ENCODE measurements at places on chromosomes 12 and 14.

DNA sequence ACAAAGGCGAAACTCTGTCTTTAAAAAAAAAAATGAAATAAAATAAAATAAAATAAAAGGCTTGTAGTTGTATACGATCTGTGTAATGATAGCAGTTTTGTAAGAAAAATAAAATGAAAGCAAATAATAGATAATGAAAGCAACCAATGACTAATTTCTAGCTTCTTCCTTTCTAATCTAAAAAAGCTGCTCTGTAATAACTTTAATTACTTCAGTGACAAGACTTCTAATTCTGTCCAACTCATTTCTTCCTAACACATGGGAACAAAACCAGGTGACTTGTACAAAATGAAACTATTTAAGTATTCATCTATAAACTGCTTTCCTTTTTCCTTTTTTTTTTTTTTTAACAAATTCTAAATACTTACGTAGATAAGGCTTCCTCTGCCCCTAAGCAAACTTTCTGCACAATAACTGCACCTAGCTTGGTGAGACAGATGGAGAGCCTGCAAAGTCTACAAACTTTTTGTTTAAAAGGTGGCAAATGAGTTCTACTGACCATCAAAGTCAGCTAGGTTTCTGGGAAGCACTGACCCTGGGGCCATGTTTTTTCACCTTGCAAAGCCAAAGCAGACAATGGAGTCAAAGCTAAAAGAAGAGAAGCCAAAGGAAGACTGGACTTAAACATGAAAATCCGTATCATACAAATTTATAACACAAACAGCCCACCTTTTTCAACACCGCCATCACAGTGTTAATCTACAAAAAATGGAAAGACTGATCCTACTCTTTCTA is 28.2 kb downstream of the DENND5B start:
- no peak for DNase-seq

DNA sequence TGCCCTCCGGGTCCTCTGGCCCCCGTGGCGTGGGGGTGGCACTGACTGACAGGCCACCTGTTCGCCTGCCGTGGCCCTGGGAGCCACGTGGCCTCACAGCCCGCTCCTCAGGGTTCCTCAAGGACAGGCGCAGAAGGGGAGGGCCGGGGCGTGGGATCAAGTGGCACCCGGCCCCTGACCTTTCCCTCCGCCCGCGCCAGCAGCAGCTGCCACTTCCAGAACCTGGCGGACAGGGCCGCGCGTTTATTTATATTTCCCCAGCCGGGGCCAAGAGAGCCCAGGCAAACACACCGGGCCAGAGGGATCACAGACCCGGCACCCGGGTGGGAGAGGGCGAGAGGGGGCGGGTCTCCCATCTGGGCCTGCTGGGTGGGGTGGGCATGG is 92.6 kb downstream of the RFLNA start:
- no peak for DNase-seq

DNA sequence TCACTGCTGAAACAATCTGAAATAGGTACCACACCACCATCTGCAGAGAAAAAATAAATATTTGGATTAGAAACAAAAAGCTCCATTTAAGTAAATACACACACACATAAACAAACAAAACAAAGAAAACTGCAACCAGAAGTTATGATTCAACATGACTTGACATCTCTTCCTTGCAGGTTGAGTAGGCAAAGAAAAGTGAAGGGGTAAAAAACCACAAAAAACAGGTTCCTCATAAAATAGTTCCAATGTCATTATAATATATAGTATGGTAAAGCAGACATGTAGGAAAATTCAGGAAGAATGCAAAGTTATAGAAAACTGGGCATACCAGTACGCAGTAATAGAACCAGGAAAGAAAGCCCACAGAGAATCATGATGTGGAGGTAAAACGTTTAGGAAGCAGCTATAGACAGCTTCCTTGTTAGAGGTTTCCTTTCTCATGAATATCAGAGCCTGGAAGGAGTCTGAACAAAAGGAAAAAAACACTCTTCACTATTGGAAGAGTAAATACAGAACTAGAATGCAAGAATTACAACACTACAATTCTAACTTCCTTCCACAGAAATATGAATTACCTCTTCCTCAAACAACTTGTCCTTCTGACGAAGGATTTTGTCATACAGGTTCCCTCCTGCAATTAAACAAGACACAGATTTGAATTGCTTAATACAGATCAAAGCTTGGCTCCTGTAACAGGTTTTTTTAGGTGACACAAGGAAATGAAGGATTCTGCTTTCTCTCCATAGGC is 6.1 kb downstream of the NEK9 start:
- no peak for DNase-seq

- no peak for DNase-seq
These were observed 55.4 kb downstream of the ASCL1 start for GRCh38 chr12:103012884-103013283.

- peak; percentile 19 for DNase-seq
These were observed 157.4 kb downstream of the PTCSC3 start for GRCh38 chr14:36019126-36019525.

DNA sequence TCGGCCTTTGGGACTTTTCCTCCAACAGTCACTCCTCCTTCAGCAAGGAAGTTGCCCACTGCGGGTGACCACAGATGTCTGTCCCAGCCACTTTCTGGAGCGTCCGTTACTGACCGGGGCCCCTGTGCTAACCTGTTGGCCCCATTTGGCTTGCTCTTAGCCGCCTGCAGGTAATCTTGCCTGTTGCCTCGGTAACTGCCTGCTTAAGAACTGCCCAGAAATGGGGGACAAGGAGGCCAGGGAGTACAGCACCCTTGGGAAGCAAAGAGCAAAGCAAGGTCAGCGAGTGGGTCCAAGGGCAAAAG is 338.8 kb upstream of the SFSWAP start:
- DNase-seq = no peak

GRCh38 chr12:18861287-18861858 is 123.5 kb downstream of the CAPZA3 start:
- no peak for DNase-seq

DNA sequence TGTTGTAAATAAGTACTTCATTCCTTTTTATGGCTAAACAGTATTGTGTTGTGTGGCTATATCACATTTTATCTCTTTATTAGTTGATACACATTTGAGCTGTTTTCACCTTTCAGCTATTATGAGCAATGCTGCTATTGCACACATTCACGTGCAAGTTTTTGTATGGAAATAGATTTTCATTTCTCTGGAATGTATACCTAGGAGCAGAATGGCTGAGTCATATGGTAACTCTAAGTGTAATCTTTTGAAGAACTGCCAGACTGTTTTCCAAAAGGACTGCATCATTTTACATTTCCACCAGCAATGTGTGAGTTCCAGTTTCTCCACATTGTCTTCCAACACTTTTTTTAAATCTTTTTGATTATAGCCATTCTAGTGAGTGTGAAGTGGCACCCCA is 134.0 kb downstream of the SRGAP1 start:
- DNase-seq = no peak

GRCh38 chr12:19916974-19917373 is 451.4 kb upstream of the PDE3A start:
- DNase-seq = no peak

GRCh38 chr12:42904683-42905418 is 315.3 kb upstream of the PRICKLE1 start:
- no peak for DNase-seq

- DNase-seq = peak; percentile 60
These were observed 12.9 kb downstream of the GNG2 start for GRCh38 chr14:51873221-51873893.

- no peak for DNase-seq
These were observed 19.1 kb downstream of the TPCN1 start for GRCh38 chr12:113240395-113240794.

DNA sequence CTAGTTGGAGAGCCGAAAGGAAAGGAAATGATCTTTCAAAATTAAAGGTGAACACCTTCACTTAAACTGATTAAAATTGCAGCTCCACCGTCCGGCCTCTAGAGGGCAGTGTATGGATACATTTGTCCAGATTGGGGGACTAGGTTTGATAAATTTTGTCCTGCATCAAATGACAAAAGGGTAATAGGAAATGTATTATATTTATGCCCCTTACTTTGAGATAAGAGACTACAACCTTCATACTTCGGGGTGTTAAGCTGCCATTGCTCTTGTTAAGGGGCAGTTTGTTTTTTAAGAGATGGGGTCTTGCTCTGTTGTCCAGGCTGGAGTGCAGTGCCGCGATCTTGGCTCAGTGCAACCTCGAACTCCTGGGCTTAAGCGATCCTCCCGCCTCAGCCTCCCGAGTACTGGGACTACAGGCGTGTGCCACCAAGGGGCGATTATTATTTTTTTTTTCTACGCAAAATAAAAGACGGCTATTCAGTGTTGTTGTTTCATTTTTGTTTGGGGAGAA is 818 bp upstream of the SUOX start:
- DNase-seq = peak; percentile 73

DNA sequence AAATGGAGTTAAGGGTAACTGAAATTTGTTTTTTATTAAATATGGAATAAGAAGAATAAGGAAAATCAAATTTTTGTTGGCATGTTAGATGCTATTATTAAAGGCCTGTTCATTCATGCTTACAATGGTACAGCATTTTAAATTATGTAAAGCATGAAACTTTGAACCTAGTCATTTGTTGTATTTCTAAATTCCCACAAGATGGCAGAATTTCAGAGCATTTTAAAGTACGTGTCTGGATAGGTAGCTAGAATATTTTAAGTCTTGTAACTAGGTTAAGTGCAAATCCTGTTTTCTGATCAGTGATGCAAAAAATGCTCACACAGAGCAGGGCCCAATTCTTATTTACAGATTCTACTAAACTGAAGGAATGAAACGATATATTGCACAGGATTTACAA is 585.6 kb upstream of the MIS18BP1 start:
- DNase-seq = peak; percentile 4

- DNase-seq = no peak
These were observed 110.1 kb upstream of the FAR2 start for GRCh38 chr12:29039013-29039412.

DNA sequence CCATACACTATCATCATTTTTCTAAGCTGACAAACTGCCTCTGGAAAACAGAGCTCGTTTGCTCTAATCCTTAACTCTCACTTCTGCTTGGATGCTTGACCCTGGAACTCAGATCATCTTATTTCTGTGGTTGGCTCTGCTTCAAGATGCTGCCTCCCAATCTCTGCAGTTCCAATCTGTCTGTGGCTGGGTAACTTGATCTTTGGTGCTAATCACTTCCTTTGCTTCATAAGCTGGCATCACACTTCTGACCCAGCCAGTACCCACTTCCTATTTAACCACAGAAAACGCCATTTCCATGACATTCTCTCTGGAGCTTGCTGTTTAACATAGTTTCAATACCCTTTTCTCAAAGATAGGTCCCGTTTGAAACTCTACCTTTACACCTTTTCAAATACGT is 254.2 kb downstream of the ACSS3 start:
- DNase-seq = no peak

DNA sequence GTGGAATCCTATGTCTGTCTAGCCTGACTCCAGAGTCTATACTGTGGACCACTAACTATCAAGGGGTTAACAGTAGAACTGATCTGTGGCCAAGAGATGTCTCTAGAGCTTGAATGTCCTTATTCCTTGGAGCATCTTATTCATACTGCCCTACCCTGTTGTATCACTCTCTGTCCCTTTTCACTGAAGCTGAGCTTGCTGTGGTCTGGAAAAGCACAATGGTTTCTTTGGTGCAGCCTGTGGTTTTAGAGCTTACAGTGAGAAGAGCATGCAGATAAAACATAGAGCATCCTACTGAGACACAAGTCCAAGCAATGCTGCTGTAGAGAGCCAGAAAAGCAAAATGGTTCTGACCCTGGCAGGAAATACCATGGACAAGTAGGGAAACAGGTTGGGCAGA is 367.0 kb upstream of the ATP2B1 start:
- DNase-seq = no peak

DNA sequence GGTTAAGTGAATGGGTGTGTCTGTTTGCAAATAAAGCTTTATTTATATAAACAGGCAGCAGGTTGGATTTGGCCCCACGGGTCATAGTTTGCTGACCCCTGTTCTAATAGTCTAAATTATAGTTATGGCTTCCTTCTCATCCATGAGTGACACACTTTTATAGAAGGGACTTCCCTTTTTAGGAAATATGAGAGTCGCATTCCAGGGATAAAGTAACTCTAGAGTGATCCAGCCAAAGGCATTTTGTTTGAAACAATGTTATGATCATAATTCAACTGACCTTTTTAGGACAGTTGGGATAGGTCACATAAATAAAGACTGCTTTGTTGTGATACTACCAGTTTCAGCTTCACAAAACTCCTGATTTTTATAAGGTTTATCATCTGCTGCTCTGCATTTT is 87.9 kb downstream of the ALX1 start:
- no peak for DNase-seq

DNA sequence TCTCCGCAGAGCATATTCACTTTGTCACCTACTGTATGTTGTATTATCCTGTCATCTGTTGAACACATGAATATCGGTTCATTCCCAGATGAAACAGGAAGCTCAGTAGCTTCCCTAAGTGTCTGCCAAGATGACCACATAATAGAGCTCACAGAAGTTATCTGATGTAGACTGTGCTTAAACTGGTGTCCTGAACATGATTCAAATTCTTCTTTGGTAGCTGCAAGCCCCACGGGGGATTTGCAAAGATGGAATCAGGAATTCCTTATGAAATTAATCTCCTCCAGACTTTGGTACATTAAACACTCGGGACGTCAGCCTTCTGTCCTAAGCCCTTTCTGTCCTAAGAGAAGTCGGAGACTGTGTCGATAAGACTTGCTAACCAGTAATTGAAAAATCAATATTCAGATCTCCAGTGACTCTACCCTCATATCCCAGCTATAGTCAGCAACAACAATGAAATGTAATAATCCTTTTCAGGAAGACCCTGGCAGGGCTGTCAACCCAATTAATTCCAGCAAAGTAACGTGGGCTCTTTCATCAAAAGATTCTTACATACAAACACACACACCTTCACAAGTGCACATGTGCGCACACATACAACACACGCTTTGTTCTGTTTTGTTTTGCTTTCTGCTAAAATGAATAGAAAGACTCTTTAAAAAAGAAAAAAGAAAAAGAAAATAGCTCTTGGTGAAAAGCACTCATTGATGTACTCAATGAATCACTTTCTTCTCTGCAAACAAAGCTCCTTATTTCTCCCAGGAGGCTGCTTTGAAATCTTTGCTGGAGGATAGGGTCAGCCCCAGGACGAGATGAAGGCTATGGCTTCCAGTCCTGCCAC is 127.2 kb downstream of the RIMBP2 start:
- DNase-seq = no peak

Data from GM13977 (cell line).